ENCODE measurements at places on chromosomes 3 and 15.

GRCh38 chr3:63096248-63097058 lies 181.7 kb upstream of the SYNPR start:
- no peak for DNase-seq

- DNase-seq: no peak
Measured at GRCh38 chr15:74122403-74123130, 7.8 kb upstream of the ISLR2 start.

- DNase-seq: no peak
Measured at GRCh38 chr3:8996681-8997121, 33.4 kb upstream of the RAD18 start.

GRCh38 chr3:67075295-67075694 lies 77.2 kb downstream of the KBTBD8 start:
- DNase-seq: no peak

GRCh38 chr3:110955301-110955880 lies 116.2 kb upstream of the NECTIN3 start:
- DNase-seq: no peak

DNA sequence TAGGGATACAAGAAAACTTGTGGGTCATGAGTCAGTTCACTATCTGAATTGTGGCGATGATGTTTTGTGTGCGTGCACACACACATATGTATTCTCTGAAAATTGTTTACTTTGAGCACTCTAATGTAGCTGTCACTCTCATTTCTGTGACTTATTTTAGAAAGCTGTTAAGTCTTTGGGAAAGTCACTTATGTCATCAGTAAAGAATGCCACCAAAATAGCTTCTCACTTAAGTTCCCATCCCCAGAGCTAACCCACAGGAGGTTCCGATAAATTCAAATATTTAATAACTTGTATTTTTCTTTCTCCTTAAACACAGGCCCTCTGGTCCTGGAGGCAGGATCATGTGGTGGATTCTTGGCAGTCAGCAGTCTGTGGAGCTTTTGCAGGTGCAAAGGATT lies 138.3 kb downstream of the LRIG1 start:
- DNase-seq: no peak

GRCh38 chr3:129549006-129549800 lies 6.2 kb downstream of the H1-8 start:
- DNase-seq: no peak

- DNase-seq: no peak
Measured at GRCh38 chr15:70057931-70058641, 39.6 kb downstream of the TLE3 start.

DNA sequence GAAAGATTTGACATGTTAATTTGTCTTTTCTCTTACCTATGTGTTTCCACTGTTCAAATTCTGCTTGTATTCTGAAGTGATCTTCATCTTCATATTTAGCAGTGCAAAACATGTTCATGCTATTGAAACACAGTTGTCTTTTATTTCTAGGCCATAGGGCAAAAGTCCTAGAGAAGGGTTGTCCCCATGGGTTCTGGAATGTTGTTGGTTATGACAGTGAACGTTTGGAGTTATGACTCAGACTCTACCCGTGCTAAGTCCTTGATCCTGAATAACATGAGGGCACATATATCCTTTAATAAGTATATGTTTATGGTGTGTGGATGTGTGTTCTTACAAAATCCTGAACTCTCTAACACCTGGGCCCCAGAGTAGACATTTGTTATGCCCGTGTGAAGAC lies 23.0 kb upstream of the ARPP21 start:
- no peak for DNase-seq

GRCh38 chr15:44308415-44308814 lies 19.9 kb downstream of the GOLM2 start:
- DNase-seq: no peak

- DNase-seq: no peak
Measured at GRCh38 chr3:73508330-73508954, 116.3 kb downstream of the PDZRN3 start.

- DNase-seq: no peak
Measured at GRCh38 chr3:136050250-136050649, 84.7 kb downstream of the PPP2R3A start.

- DNase-seq: no peak
Measured at GRCh38 chr3:158775426-158776410, 26.1 kb upstream of the MFSD1 start.

GRCh38 chr15:70323111-70323851 lies 225.6 kb upstream of the TLE3 start:
- DNase-seq: no peak

DNA sequence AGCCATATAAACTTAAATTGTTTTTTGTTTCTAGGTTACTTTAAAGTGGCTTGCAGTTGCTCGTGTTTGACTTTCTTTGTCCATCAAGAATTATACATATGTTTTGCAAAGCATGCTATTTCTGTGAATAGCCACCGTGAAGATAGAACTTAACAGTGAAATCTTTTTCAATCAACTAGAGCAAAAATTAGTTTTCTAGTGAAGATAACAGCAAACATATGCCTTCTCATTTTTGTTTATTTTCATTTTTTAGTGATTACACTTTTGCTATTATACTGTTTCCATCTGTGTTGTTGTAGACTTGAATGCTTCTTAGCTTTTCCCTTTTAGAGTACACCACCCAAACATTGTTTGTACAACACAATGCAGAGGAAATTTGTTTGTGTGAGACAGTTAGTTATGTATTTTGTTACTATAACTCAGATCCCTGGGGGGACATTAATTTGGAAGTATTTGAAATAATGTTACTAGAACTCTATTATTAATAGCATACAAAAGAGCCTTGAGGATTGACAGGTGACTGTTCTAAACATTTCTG lies 62.8 kb downstream of the CRYBG3 start:
- DNase-seq: no peak

GRCh38 chr3:194109192-194109863 lies 26.6 kb upstream of the HES1 start:
- DNase-seq: no peak

- no peak for DNase-seq
Measured at GRCh38 chr3:71393093-71393492, 190.4 kb downstream of the FOXP1 start.

Data from activated CD4-positive, alpha-beta T cell treated with anti-CD3 and anti-CD28 coated beads for 4 hours (primary cell).